ENCODE measurements at places on chromosomes 16 and 17. TPM values are rescaled to one million over a fixed set of nuclear protein-coding genes. Genes with fewer than 3 reads are reported as not detected.

Gene TEX14
- not detected for total RNA-seq

- DNase-seq: no peak
- H3K4me1 ChIP-seq: no peaks in the 10 kb centered on the region
- H3K4me3 ChIP-seq: no peak overlapping the region
- H3K27ac ChIP-seq: peak overlapping the region; percentile 25
- no peaks in the 10 kb centered on the region for H3K27me3 ChIP-seq
- no peaks in the 10 kb centered on the region for H3K36me3 ChIP-seq
These were observed 11.2 kb downstream of the PIK3R5 start for GRCh38 chr17:8954339-8954738.

DNA sequence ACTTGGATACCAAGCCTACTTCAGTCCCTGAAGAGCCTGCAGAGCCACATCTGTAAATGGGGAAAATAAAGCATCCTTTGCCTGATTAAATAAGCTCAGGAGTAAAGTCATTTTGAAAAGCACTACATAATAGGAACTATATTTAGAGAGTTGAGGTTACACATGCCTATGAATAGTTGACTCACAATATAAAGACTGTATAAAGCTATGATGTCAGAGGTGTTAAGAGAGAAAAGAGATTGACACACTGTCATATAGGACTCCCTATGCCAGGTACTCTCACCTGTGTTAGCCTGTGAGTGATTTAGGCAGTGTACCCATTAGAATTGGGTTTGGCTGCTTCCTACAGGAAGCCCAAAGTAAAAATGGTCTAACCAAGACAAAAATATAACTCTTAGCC is 87.7 kb upstream of the CRHR1 start:
- H3K27me3 ChIP-seq: no peaks in the 10 kb centered on the region
- H3K4me3 ChIP-seq: no peak overlapping the region
- H3K4me1 ChIP-seq: no peaks in the 10 kb centered on the region
- H3K36me3 ChIP-seq: no peaks in the 10 kb centered on the region
- DNase-seq: no peak

GRCh38 chr17:49357516-49357915 is 4.5 kb downstream of the ZNF652 start:
- H3K27ac ChIP-seq: no peak overlapping the region
- peak; percentile 7 for DNase-seq
- H3K4me1 ChIP-seq: peaks cover 13% of the 10 kb centered on the region
- H3K4me3 ChIP-seq: no peak overlapping the region
- no peaks in the 10 kb centered on the region for H3K27me3 ChIP-seq

DNA sequence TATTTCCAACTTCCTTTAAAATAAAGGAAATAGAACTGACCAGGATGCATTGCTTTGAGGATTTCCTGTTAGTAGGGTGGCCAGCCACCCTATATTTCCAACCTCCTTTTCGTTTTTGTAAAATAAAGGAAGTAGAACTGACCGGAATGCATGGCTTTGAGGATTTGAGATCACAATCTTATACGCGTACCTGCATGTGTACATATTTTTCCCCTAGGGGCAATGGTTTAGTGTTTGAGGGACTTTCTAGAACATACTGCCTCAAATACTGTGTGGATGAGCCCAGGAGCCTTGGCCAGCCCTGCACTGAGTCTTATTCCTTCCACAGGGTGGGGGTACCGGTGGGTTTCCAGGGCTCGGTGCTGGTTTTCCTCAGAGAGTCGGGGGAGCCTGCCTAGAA is 25.6 kb downstream of the MAPK8IP3 start:
- DNase-seq: no peak
- H3K27me3 ChIP-seq: no peaks in the 10 kb centered on the region
